ENCODE measurements at places on chromosomes 4 and X.

DNA sequence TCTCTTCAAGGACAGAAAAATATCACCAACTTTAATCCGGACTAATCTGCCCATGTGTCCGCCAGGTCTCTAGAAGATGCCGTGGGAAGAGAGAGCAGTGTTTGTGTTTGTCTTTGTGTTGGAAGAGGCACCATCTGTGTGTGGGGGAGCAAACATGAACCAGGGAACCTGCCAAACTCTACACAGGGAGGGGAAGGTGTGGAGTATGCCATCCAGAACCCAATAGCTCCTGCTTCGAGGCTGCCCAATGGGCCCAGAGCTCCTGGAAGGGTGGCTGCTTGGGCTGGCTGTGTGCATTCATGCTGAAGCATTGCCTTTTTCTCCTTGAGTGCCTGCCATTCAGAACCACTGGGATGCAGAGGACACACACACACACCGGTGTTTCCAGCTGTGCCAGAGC is 536.2 kb downstream of the MID1IP1 start:
- no peak for DNase-seq

DNA sequence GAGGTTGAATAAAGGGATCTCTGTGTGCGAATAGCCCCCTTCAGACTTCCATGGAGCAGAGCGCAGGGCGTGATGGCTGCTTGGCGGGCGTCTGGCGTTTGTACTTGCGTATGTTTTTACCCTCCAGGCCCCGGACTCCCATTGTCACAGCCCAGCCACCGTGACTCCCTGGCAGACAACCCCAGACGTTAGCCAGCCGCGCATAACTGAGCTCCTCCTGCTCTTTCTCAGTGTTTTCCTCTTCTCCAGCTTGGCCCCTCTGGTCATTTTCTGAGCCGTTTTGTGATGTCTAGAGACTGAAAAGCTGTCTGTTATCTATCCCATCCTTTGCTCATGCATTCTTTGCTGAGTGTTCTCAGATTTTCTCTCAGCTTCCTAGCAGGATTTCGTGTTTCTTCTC is 54.3 kb downstream of the IGFBP7 start:
- DNase-seq = no peak

- no peak for DNase-seq
These were observed 112.6 kb upstream of the MAPK10 start for GRCh38 chr4:86472377-86473019.

DNA sequence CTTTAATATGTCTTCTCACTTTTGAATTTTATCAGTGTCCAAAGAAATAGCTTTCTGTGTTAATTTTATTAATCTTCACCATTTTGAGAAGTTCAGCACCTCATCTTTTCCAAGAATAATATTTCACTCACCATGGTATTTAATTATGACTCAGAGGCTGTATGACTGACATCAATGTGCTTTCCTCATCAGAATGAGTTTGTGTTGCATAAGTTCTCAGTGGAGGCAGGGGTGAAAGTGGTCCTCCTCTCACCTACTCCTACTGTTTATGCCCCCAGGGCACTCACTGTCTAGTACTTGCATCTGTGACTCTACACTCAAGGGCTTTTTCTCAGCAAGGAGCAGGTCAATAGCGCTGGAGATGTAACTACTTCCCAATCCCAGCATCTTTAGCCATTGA is 905.3 kb upstream of the INTU start:
- no peak for DNase-seq

DNA sequence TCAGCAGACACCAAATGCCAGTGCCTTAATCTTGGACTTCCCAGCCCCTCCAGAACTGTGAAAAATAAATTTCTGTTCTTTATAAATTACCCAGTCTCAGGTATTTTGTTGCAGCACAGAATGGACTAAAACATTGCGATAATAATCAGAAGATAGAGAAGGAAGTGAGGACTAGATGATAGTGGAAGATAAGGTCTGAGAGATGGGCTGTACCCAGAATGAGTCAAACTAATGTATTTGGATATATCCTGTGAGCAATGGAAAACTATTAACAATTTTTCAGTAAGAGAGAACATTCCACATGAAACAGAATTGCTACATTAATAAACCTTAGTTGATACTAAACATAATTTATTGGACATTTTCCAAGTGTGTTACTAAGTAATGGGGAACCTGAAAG is 93.3 kb downstream of the FANCB start:
- DNase-seq = no peak

- DNase-seq = no peak
These were observed 231.7 kb upstream of the PPARGC1A start for GRCh38 chr4:24121395-24122175.

GRCh38 chr4:53161051-53161786 is 204.6 kb downstream of the SCFD2 start:
- DNase-seq = no peak

DNA sequence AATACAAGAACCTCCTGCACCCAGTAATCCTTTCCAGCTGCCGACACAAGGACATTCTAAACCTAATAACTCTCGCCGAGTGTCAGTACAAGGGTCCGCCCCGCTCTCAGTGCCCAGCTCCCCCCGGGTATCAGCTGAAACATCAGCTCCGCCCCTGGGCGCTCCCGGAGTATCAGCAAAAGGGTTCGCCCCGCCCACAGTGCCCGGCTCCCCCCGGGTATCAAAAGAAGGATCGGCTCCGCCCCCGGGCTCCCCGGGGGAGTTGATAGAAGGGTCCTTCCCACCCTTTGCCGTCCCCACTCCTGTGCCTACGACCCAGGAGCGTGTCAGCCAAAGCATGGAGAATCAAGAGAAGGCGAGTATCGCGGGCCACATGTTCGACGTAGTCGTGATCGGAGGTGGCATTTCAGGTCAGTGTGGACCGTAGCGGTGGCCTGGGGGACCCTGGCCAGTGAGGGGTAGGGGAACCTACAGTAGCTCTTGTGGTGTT is at the start of gene MAOA:
Gene MAOA (plus strand): TSS at position 295 of the 490 bp plus-strand sequence. CDS start 43 bp downstream, at position 338.
- no peak for DNase-seq

Measured in KG1 (cell line).